IPS DF 19.7 (cell line): ENCODE measurements at places on chromosomes 7 and 10.

DNA sequence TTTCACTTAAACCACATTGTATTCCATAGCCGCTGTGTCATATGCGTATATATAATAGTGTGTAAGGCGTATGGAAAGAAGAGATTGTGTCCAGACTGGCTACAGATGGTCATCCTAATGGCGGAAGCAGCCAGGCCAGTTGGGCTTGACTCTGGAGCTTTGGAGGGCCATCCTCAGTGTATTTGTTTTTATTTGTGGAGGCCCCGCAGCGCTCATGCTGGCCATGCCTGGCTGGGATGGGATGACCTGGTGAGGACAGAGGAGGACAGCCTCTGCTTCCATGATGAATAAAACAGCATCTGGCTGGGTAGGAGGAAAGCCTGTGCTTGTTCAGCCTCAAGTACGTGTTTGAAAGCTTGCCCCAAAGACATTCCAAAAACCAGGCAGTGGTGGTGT is 220.3 kb downstream of the EBF3 start:
- no peak for DNase-seq

- DNase-seq, result no peak
Observed at GRCh38 chr7:53947732-53948131, 594.4 kb upstream of the VSTM2A start.

GRCh38 chr10:102596506-102596971 is 47.7 kb upstream of the TRIM8 start:
- peak; percentile 61 for DNase-seq

DNA sequence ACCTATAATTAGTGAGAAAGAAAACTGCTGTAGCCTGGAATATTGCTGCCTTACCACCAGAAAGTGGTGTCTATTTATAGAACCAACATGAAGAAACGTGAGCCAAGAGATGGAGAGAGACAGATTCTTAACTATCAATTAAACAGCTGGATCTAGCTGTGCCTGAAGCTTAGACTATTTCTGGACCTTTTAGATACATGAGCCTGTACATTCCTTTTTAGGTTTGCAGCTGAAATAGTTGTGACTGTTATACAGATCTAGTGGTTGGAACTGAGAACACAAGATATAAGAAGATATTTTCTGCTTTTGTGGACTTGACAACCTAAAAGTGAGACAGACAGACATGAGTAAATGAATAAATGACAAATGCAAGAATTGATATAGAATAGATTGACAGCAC is 73.4 kb downstream of the CDK14 start:
- DNase-seq, result no peak

DNA sequence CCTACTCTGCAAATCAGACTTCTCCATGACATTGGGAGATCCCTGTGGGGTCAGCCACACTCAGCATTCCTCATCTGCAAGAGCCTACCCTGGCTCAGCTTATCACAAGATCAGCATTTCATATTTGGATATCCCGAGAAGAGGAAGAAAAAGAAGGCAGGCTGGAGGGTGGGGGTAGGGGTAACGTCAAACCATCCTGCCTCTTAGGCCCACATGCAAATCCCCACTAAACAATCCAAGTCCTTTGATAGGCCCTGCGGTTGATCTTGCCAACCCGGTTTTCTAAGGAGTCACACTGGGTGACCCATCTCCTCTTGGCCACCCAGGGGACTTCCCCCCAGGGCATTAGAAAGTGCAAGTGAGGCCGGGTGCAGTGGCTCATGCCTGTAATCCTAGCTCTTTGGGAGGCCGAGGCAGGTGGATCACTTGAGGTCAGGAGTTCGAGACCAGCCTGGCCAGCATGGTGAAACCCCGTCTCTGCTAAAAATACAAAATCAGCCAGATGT is 128.0 kb upstream of the CALN1 start:
- no peak for DNase-seq

DNA sequence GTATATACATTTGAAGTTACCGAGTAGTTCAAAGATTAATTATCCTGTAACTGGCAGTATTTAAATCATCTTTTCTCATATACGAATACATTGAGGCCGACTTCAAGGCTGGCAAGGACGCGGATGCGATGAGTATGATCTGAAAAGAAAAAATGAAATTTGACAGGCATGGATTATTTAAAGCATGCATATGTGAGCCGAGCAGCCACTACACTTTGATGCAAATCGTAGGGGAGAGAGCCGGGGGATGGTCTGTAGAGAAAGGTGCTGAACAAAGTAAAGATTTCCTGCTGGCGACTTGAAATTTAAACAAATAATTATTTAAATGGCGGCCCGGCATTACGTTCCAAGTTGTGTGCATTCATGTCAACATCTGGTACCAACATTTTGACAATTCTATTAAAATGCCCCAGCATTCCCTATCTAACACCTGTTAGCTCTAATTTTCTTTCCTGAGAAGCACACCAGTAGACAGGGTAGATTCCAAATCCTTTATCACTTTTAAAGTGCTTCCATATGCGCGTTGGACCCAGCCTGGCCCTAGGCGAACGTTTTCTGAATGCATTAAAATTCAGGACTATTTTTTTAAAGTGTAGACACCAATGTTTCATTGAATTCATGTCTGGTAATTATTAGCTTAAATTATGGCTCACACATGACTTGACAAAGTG is 188.7 kb downstream of the EMX2 start:
- no peak for DNase-seq

GRCh38 chr10:60444494-60445064 is 54.9 kb upstream of the ANK3 start:
- DNase-seq, result no peak

- no peak for DNase-seq
Observed at GRCh38 chr10:16843252-16843870, 26.1 kb upstream of the RSU1 start.

GRCh38 chr7:102451371-102452054 is 13.2 kb downstream of the ALKBH4 start:
- no peak for DNase-seq

GRCh38 chr10:119522747-119523426 is 19.6 kb downstream of the RGS10 start:
- no peak for DNase-seq

DNA sequence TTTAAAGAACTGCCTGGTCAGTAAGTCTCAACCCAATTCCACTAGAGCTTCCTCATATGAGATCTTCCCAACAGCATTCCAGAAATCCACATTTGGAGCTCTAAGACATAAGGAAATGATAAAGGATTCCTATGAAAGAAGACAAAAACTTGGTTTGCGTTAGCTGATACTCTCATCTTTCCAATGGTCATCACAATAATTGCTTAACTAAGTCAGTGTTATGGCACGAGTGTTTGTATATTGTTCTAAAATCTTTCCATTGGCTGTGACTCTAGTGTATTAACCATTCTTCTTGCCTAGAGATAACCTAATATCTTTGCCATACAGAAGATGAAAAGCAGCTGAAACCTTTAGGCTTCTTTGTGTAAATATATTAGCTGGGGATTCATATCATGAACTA is 289.0 kb downstream of the SNX13 start:
- DNase-seq, result no peak

DNA sequence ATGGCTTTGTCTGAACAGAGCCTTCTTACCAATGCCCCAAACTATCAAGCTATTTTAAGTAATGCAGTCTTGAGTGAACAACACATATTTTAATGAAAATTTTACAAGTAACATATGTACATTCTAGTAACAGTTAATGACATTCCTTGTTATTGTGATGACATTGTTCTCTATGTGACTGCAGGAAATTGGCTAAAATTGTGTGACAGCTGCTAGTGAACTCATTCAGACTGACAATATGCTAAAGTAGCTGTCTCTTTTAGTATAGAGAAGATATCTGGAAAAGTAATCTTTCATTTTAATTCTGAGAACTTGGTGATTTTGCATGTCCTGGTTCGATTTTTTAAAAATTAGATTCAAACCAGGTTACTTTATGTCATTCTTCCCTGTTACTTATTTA is 259.8 kb upstream of the MAGI2 start:
- DNase-seq, result no peak

GRCh38 chr10:49322371-49323170 is 23.6 kb downstream of the C10orf71 start:
- no peak for DNase-seq

GRCh38 chr7:158384746-158385145 is 202.9 kb downstream of the PTPRN2 start:
- no peak for DNase-seq

DNA sequence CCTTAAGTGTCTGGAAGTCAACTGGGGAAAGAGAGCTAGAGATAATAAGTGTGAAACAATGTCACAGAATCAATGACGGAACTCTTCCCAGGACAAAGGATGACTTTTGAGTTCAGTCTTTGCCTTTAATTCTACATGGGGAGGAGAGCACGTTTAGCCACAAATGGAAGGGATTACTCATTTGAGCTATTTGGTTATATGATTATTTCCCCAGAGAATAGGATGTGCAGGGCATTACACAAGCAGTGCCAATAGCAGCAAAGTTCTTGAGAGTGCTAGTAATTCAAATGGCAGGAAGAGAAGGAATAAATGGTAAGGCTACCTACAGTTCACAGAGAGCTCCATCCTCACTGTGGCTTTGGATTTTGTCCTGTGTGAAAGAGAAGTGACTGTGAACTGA is 6.0 kb downstream of the EGFR start:
- DNase-seq, result no peak

DNA sequence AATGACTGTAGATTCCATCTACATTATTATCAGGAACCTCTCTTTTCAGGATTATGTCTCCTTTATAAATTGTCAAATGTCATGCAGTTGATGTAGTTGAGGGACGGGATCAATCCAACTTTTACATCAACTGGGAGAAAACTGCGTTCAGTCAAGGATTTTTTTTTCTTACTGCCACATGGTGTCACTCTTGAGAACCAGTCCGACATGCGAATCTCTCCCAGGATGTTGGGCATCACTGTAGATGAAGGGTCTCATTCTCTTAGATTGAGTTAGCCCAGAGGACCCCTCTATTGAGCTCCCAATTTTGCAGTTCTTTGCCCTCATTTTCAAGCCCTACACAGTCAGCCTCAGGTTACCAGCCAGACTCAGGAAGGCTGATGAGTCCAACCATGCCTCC is 120.3 kb upstream of the PTPRZ1 start:
- DNase-seq, result peak; percentile 12

DNA sequence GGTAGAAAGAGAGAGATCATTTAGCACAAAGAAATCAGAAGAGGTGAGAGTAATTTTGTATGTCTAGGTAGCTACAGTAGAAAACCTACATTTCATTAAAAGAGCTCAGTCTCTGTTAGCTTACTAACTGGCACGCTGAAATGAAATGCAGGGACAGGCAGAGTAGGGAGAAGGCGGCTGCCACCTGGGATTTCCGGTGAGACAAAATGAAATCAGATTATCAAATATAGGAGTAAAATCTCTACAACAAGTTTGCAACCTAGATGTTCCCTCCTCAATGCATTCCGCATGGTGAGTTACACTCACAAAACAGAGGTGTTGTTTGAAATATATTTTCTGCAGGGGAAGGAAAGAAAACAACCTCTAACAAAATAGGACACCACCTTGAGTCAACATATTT is 55.9 kb downstream of the VOPP1 start:
- no peak for DNase-seq

GRCh38 chr10:6167456-6167855 is 35.3 kb upstream of the PFKFB3 start:
- DNase-seq, result no peak

DNA sequence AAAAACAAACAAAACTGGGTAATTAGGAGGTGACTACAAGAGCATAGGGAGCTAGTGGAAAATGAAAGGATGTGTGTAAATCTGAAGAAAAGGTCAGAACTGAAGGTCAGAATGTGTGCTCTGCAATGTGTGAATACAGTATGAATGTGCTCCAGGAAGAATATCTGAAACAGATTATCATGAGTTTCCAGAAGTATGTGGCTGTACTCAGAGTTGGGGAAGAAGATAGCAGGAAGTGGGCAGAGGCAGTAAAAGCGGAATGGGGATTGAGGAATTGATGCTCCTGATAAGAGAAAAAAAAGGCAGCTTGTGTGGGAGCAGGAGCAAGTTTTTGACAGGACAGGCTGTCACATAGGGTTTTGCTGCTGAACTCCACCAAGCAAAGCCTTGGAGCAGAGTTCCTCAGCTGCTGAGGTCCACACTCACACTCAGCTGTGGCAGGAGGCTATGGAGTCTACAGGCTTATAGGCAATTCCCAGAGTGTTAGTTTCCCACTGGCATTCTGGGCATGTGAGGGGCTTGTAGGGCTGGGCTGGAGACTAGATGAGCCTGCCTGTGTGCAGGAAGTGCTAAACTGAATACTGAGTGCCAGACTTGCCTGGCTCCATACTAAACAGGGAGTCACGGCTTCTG is 22.9 kb downstream of the H2AZ2 start:
- no peak for DNase-seq

GRCh38 chr10:44387853-44388251 is 3.0 kb upstream of the CXCL12 start:
- DNase-seq, result no peak

- no peak for DNase-seq
Observed at GRCh38 chr7:4683043-4683883, 1.2 kb downstream of the FOXK1 start.

- no peak for DNase-seq
Observed at GRCh38 chr10:76015245-76015644, 583.8 kb downstream of the LRMDA start.

- no peak for DNase-seq
Observed at GRCh38 chr10:60257767-60258428, 131.8 kb downstream of the ANK3 start.

DNA sequence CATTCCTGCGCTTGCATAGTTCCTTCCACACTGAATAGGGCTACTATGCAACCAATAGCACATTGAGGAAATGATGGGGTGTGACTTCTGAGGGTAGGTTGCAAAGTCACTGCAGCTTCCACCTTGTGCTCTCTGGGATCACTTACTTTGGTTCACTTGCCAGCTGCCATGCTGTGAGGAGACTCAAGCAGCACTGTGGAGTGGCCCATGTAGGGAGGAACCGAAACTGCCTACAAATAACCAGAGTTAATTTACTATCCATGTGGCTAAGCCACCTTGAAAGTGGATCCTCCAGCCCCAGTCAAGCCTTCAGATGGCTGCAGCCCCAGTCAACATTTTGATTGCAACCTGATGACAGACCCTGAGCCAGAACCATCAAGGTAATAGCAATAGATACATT is 64.3 kb downstream of the FAM204A start:
- no peak for DNase-seq

DNA sequence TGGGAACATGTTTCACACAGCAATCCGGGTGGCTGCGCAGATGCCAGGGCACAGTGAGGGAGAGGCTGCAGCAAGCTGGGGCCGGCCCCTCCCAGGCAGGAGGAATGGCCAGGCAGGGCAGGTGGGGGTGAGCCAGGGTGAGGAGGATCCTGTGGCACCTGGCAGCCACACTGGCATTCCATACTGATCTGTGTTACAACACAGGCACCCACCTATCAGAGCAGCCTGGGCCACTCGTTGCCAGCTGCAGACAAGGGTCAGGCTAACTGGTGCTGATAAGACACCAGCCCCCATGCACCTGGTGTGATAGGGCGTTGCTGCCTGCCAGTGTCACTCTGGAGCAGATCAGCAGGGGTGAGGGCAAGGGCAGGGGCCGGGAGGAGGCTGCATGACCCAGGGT is 16.6 kb upstream of the RET start:
- no peak for DNase-seq
